ENCODE measurements at places on chromosomes 11 and 22.

DNA sequence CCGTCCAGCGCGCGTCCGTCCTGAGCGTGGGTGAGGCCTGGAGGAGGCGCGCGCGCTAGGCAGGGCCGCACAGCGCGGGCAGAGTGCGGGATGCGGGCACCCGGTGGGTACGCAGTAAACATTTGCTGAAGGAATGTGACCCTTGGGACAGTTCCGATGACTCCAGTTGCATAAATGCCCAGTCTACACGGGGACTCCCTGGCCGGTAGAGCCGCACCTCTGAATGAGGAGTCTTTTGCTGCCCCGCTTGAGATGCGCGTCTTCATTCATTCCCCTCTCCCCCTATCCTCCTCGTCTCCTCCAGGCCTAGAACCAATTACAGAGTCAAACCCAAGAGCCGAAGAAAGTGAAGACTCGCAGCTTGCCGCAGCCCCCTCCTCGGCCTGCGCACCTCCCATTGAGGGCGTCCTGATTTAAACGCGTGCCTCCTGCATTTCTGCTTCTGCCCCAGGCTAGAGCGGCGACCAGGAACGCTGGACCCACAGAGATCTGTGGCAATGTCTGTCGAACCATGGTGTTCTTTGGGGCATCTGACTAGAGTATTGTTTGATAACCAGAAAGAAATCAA, 729 bp upstream of the CHKB start:
- peak; percentile 24 for ATAC-seq

DNA sequence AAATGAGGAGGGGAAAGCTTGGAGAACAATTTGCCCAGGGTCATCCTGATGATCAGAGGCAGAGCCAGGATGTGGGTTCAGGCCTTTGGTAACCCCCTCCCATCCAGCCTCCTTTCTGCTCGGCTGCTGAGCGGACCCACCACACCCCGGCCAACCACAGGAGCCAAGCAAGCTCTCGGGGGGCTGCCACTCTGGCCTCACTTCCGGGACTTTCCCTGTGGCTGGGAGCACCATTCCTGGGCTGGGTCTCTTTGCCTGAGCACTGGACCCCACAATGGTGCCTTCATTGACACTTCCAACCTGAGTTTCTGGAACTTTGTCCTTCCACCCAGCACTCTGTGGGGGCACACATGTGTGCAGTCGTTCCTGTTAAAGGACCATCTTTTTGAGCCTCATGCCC, 9.8 kb downstream of the TOP3B start:
- ATAC-seq, result no peak

GRCh38 chr22:29702931-29703501, 16.8 kb upstream of the CABP7 start:
- ATAC-seq, result no peak

DNA sequence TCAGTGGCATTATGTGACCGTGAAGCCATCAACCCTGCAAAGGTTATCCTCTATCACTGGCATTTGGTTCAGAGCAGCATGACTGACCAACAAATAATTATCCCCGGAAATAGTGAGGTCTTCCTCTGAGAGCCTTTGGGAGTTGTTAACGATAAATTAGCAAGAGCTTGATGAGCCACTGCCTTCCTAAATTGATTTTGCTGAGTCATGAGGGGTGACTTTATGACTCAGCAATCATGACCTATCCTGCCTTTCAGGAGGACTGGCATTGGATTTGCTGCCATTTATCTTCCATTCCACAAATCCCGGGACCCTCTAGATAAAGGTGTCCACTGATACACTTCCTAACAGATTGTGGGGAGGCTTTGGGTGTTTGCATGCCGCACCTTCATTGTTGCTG, 80.8 kb upstream of the MTNR1B start:
- no peak for ATAC-seq

- no peak for ATAC-seq
These were observed 20.5 kb upstream of the ISX start for GRCh38 chr22:35045451-35045850.

- ATAC-seq, result no peak
These were observed 52.5 kb upstream of the TTC12 start for GRCh38 chr11:113261709-113262475.

DNA sequence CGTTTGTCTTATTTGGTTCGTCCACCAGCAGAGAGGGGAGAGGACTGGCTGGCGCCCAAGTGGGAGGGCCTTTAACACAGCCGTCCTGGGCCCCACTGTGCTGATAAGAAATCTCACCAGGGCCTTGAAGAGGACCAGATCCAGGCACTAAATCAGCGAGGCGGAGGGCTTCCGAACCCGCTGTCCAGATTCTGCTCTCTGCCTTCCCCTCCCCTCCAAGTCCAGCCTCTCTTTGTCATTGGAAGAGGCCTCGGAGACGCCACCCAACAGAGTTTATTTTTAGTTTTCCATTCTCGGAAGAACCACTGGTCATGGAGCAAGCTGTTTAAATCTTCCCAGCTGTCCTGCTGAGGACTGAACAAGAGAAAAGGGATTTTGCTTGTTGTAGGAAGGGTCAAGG, 9.3 kb upstream of the FXYD6 start:
- no peak for ATAC-seq

GRCh38 chr11:134734894-134735293, 322.9 kb upstream of the B3GAT1 start:
- ATAC-seq, result no peak

GRCh38 chr11:23010790-23011335, 150.6 kb upstream of the CCDC179 start:
- ATAC-seq, result no peak

DNA sequence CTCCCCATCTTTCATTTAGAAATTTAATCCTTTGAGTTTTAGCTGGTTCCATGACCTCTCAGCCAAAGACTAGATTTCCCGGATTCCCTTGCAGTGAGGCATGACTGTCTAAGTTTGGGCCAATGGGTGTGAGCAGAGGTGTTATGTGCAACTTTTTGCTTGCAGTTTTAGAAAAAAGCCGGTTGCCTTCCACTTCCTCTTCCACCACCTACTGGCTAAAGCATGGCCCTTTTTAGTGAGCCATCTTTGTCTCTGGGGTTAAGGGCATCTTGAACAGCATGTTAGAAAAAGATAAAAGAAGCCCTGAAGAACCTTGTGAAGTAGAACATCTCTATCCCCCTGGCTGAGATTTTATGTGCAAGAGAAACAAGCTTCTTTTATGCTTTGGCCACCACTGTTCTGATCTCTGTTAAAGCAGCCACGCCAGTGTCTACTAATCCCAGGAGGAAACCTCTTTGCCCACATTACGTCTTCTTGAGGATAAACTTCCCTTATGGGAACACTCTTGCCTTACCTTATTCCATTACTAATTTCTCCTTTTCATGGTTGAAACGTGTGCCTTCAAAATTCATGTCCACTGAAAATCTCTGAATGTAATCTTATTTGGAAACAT, 279.9 kb downstream of the TENM4 start:
- ATAC-seq, result no peak

DNA sequence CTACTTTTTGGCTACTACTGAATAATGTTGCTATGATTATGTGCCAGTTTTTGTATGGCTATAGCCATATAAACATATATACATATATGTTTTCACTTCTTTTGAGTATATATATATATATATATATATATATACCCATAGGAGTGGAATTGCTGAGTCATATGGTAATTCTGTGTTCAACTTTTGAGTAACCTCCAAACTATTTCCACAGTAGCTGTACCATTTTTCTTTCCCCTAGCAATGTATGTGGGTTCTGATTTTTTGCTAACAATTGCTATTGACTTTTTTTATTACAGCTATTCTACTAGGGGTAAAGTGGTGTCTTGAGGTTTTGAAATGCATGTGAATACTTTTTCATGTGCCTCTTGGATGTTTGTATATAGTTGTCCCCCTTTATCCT, 30.4 kb downstream of the CBL start:
- peak; percentile 81 for ATAC-seq

DNA sequence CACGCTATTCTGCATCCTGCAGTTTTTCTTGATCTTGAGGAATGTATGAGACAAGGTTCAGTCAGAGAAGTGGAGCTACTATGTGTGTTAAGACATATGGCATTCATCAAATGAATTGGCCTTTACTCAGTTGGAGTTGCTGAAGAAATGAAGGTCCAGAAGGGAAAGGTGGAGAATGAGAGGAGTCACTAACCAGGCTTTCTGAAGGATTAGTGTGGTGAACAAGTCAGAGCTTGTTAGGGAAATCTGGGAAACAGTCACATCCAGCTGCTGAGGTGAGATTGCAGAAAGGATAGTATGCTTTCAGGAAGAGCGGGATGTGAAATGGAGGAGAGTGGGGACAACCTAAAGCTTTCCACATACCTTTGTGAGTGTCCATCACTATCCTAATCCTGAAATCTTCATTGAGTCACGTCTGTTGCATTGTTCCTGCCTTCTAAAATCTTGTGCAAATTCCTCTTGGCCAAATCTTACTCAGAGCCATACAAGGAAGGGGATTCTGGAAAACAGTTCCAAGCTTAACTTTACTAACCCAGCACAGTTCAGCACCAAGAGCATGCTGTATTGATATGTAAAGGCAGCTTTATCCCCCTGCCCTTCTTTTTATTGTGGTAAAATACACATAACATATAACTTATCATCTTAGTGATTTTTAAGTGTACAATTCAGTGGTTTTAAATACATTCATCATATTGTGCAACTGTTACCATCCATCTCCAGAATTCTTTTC, 11.4 kb upstream of the PITPNB start:
- ATAC-seq, result no peak

- ATAC-seq, result no peak
These were observed 18.1 kb upstream of the SCARF2 start for GRCh38 chr22:20455709-20456063.

- ATAC-seq, result no peak
These were observed 70.4 kb upstream of the KCNQ1OT1 start for GRCh38 chr11:2770096-2770751.

- no peak for ATAC-seq
These were observed 628.8 kb upstream of the ANO5 start for GRCh38 chr11:21564095-21564494.

- no peak for ATAC-seq
These were observed 6.9 kb upstream of the NAA40 start for GRCh38 chr11:63931876-63932275.

GRCh38 chr22:37146051-37146385, 3.7 kb downstream of the IL2RB start:
- no peak for ATAC-seq

DNA sequence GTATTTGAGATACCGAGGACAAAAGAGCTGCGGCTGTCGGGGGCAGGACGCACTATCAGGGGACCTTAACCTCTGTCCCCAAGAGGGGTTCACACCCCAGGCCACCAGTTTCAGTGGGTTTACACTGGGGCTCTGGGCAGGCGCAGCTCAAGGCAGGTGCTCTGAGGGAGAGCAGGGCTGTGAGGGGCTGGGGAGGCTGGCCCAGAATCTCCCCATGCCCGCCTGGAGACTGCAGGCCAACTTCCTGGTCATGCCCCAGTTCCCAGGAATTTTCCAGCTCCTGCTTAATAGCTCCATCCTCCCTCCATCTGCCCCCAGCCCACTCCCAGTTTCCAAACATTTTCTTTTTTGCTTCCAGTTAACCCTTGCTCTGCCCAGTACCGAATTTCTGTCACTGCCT, 7.6 kb upstream of the PGA3 start:
- no peak for ATAC-seq

DNA sequence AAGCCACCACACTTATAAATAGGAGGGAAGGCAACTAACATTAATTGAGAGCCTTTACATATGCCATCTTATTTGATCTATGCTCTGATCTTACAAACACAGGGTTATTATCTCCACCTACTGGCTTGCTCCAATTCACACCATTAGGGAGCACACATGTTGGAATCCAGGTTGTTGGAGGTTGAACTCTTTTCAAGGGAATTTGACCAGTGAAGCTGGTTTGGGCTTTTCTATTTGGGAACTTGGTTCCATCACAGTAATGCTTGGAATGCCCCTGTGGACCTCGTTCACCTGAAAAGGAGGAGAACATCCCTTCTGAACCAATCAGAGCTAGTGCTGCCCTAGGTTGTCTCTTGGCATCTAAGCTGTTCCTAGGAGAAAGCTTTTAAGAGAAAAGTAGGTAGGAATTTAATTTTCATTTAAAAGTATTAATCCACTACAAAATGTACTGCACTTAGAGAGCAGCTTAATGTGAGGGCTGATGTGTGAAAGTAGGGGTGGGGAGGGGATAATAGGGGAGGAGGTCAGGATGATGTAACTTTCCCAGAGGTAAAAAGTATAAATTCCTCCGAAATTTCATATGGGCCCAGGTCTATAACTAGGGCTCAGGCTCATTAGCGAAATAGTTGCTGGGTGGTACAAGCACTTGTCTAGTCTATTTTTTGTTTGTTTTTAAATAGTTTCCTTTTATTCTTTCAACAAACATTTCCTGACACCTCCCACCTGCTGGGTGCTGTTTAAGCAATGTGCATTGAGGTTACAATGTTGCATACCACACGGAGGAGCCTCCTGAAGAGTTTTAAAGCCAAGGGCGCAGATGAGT, 7.6 kb upstream of the MICAL2 start:
- no peak for ATAC-seq

- no peak for ATAC-seq
These were observed 95.2 kb upstream of the ANO1 start for GRCh38 chr11:69982690-69983570.

GRCh38 chr11:125662689-125663088, 18.0 kb downstream of the ACRV1 start:
- peak; percentile 85 for ATAC-seq

GRCh38 chr11:120180551-120181232, 30.1 kb upstream of the OAF start:
- no peak for ATAC-seq

GRCh38 chr11:117673602-117674001, 123.4 kb downstream of the DSCAML1 start:
- no peak for ATAC-seq

DNA sequence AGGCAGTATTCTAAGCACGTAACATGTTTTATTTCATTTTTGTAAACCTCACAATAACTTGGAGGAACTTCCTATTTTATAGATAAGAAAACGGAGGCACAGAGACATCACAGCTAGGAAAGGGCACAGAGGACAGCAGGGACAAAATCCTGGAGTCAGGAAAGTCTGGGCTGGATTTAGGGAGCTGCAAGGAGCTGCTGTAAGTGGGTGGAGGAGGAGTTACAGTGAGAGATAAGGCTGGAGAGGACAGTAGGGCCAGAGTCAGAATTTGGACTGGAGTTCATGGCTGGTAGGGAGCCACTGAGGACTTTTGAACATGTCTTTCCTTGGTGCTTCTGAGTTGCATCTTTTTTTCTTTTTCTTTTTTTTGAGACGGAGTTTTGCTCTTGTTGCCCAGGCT, 32.2 kb upstream of the PTPRJ start:
- no peak for ATAC-seq

- ATAC-seq, result no peak
These were observed 33.2 kb upstream of the CECR2 start for GRCh38 chr22:17336061-17336460.

DNA sequence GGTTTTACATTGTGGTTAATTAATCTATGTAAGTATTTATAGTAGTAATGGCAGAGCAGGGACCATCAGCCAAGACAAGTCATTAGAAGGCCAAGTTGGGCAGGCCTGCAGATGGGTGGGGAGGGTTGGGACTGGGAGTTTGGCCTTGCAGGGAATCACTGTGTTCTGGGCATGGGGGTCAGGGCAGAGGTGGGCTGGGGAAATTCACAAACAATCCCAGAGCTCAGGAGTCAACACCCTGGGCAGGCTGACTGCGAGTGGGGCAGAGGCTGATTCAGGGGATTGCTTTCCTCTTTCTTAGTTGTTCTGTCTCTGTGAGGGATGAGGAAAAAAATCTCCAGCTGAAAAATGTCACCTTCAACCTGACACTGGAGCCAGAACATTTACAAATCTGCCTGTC, 322.5 kb downstream of the NTM start:
- ATAC-seq, result no peak
